M059J (cell line): ENCODE measurements at places on chromosomes 6 and 20. TPM values are rescaled to one million over a fixed set of nuclear protein-coding genes. Genes with fewer than 3 reads are reported as not detected.

Gene ABHD16A
- total RNA-seq = 37.0 and 51.9 TPM in 2 replicates

Gene GGTLC1
- not detected in 2 replicates for total RNA-seq

Gene ATAT1
- total RNA-seq = 13.2 and 22.2 TPM in 2 replicates

Gene COL10A1
- 0.10 TPM in 1 of 2 replicates, not detected in the other for total RNA-seq

Gene C20orf202
- total RNA-seq = not detected in 2 replicates

Gene RRAGD
- 1.6 and 2.1 TPM in 2 replicates for total RNA-seq

Gene RIMS1
- total RNA-seq = 0.34 and 0.76 TPM in 2 replicates

Gene KIAA1755
- total RNA-seq = 1.8 and 3.8 TPM in 2 replicates

Gene BPIFB1
- not detected in 2 replicates for total RNA-seq

Gene NFATC2
- 0.25 TPM in 1 of 2 replicates, not detected in the other for total RNA-seq

Gene ARHGAP18
- total RNA-seq = 28.3 and 31.2 TPM in 2 replicates

Gene LPA
- not detected in 2 replicates for total RNA-seq

Gene RBBP8NL
- not detected in 2 replicates for total RNA-seq

Gene CNPY3
- total RNA-seq = 58.0 and 78.3 TPM in 2 replicates

Gene WRNIP1
- total RNA-seq = 52.1 and 103 TPM in 2 replicates

Gene SLC22A7
- total RNA-seq = not detected in 2 replicates

Gene POU5F1
- total RNA-seq = 0.39 TPM in 1 of 2 replicates, not detected in the other

Gene NOL7
- total RNA-seq = 160 and 168 TPM in 2 replicates

Gene IL17A
- not detected in 2 replicates for total RNA-seq
